ENCODE measurements at places on chromosomes 12 and 14. TPM values are rescaled to one million over a fixed set of nuclear protein-coding genes. Genes with fewer than 3 reads are reported as not detected.

- no peak for DNase-seq
- H3K36me3 ChIP-seq = no peaks in the 10 kb centered on the region
- no peak overlapping the region for H3K27ac ChIP-seq
- H3K4me3 ChIP-seq = no peak overlapping the region
- peaks cover 7% of the 10 kb centered on the region for H3K4me1 ChIP-seq
These were observed 258.5 kb upstream of the E2F7 start for GRCh38 chr12:77323788-77324415.

GRCh38 chr12:13094367-13094766 is 9.1 kb downstream of the GSG1 start:
- H3K27ac ChIP-seq = no peak overlapping the region
- no peak for DNase-seq
- no peaks in the 10 kb centered on the region for H3K27me3 ChIP-seq
- peaks cover 16% of the 10 kb centered on the region for H3K4me1 ChIP-seq
- no peaks in the 10 kb centered on the region for H3K36me3 ChIP-seq

GRCh38 chr12:52821826-52822660 is 8.1 kb upstream of the KRT4 start:
- DNase-seq = no peak
- no peaks in the 10 kb centered on the region for H3K36me3 ChIP-seq
- no peak overlapping the region for H3K27ac ChIP-seq
- H3K27me3 ChIP-seq = no peaks in the 10 kb centered on the region

CDK17 gene
- 9.9 TPM for total RNA-seq

DNA sequence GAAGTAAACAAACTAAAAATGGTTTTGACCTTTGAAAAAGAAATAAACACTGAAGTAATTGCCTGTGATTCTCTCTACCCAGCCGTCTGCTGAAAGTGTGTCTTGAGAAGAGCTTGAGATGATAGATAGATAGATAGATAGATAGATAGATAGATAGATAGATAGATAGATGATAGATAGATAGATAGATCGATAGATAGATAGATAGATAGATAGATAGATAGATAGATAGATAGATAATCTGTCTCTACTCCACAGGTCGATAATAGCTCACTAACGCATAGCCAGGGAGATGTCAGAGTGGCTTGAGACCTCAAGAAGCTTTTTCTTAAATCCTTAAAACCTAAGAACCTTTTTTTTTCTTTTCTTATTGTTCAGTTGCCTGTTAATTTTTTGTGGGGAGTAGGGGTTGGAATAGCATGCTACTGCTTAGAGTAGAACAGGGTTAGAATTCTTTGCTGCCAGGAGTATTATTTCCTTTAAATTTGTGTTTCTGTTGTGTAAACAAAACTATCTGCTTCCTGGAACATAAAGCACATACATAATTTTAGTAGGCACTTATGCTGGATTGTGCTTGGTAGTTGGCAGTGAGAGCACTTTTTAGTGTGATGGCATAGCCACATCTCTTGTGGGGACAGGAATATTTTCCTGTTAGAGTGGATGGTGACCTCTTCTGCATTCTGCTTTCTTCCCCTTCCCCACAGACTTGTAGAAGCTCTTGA is 169.5 kb downstream of the FBXL14 start:
- H3K4me1 ChIP-seq = no peaks in the 10 kb centered on the region
- no peaks in the 10 kb centered on the region for H3K27me3 ChIP-seq
- H3K27ac ChIP-seq = no peak overlapping the region
- no peak overlapping the region for H3K4me3 ChIP-seq

DNA sequence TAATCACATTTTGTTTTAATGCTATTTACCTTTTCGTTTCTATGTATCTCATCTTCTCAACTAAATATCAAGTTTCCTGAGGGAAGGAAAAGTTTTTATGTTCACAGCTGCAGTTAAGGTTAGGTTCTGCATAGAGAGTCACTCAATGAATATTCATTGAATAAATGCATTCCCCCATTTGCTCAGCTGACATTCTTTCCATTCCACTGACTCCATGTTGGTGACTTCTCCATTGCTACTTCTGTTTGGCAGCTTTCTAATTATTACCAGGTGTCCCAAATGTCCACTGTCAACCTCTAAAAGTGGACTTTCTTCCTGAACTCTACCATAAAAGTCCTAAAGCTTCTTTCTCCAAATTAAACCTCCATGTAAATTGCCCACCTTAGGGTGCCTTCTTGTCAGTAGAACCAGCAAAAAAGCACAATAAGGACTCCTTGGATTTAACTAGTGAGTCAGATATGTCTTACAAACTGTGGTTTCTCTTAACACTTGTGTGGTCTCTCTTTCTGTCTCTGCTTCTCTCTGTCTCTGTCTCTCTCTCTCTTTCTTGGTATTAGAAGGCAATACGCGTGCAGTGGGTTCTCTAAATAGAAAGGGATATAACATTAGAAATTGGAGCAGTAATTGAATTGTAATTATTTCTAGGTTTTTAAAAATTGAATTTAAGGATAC is 85.9 kb downstream of the TMEM117 start:
- H3K4me3 ChIP-seq = no peak overlapping the region
- no peak overlapping the region for H3K27ac ChIP-seq
- no peaks in the 10 kb centered on the region for H3K36me3 ChIP-seq
- H3K27me3 ChIP-seq = no peaks in the 10 kb centered on the region

- no peaks in the 10 kb centered on the region for H3K27me3 ChIP-seq
- no peak overlapping the region for H3K27ac ChIP-seq
- H3K36me3 ChIP-seq = no peaks in the 10 kb centered on the region
- no peak for DNase-seq
These were observed 325.7 kb downstream of the NELL2 start for GRCh38 chr12:44550377-44550776.

GPR137C gene
- 0.34 TPM for total RNA-seq

DNA sequence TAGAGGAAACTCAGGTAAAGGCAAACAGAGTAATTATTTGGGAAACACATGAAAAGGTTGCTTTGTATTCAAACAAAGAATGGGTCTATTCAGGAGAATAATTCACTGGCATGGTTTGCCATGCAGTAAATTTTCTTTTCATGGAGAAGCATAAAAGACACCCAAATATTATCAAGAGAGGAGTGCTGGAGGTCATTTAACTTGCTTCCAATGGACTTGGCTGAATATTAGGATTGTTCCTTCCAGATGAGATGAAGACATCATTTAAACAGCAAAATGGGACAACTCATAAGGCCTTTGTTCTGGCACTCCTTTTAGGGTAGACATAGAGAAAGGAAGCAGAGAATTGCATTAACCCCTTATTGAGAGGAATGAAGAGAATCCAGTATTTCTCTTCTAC is 38.7 kb downstream of the WIF1 start:
- DNase-seq = no peak
- H3K27me3 ChIP-seq = no peaks in the 10 kb centered on the region
- H3K27ac ChIP-seq = no peak overlapping the region
- H3K36me3 ChIP-seq = no peaks in the 10 kb centered on the region
